Left lung (tissue), 14 donors: ENCODE measurements at places on chromosomes 6 and 20. TPM values are rescaled to one million over a fixed set of nuclear protein-coding genes. Genes with fewer than 3 reads are reported as not detected.

GRCh38 chr6:50722829-50723554, 9.7 kb downstream of the TFAP2D start:
- DNase-seq = no peak

GRCh38 chr20:845941-846893, 12.7 kb downstream of the FAM110A start:
- no peak for DNase-seq

The PDRG1 gene
- 19.1 TPM for polyA plus RNA-seq

DNA sequence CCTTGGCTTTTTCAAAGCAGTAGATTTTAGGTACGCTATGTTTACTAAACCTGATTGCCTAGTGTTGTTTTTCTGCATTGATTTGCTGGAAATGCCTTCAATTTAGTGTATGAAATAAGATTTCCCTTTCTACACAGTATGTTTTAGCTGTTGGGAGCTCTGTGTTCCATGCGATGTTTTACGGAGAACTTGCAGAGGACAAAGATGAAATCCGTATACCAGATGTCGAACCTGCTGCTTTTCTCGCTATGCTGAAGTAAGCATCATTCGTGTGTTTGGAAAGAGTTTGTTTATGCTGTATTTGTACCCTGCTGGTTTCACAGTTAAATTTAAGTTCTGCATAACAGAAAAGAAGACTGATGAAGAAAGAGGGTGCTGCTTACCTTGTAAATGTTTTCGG, 1.9 kb downstream of the BTBD3 start:
- no peak for DNase-seq

DNA sequence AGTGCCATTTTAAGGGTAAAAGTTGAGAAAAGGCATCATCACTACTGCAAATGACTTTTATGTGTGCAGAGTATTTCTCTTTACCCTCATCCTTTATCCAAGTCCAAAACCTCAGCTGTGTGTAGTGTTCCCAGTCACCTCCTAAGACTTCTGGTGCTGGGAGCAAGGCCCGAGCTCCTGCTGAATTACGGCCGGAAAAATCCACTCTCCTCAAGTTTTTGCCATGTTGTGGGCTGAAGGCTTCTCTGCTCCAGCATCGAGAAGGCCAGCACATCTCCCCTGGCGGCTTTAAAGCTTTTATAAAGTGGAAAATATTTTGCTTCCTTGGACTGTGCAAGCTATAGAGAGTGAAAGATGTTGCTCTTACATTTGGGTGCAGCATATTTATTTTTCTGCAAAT, 153.2 kb upstream of the THBS2 start:
- DNase-seq = no peak

DNA sequence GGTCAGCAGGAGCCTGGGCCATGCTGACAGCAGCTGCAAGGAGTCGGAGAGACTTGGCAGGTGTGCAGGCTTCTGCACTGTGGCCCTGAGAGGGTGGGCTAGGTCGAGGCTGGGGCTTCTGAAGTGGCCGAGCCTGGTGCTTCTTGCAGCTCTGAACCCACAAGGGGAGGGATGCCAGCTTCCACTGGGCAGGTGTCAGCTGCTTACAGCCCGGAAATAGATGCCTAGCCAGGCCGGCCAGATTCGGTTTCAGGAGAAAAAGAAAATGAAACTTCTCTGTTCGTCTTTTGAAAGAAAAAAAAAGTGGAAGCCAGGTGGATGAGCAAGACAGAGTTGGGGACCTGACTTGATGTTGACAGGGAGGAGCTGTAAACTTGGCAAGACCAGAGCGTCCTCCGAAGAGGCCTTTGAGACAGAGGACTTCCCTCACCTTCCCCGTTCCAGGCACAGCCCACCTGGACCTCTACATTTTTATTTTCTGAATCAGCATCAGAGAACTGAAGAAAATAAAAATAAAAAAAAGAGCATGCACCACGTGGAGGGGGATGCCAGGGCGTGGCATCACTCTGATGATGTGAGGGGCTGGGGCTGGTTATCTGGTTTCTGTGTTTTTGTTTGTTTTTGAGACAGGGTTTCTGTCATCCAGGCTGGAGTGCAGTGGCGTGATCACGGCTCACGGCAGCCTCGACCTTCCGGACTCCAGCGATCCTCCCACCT, at the start of gene ZBP1:
TSS of gene ZBP1 (minus strand) at position 153 of the 717 bp plus-strand sequence. CDS start at position 22, 131 bp downstream.
- DNase-seq = peak; percentile 56
